Mammary epithelial cell (primary cell): ENCODE measurements at places on chromosomes 16 and 17. TPM values are rescaled to one million over a fixed set of nuclear protein-coding genes. Genes with fewer than 3 reads are reported as not detected.

The ZNF213 gene
- 0.78 TPM for polyA plus RNA-seq

The CHD9NB gene
- 2.4 TPM for polyA plus RNA-seq

The GLYR1 gene
- polyA plus RNA-seq, result 31.3 TPM

The PPY gene
- not detected for polyA plus RNA-seq

The SLFN14 gene
- not detected for polyA plus RNA-seq

The HSF4 gene
- 3.6 TPM for polyA plus RNA-seq

The PRCD gene
- 0.71 TPM for polyA plus RNA-seq

The P2RX5 gene
- 4.7 TPM for polyA plus RNA-seq

The TLCD2 gene
- 0.87 TPM for polyA plus RNA-seq

The EMC8 gene
- 45.4 TPM for polyA plus RNA-seq

The MRC2 gene
- polyA plus RNA-seq, result 64.3 TPM

The KREMEN2 gene
- 0.99 TPM for polyA plus RNA-seq

The MPO gene
- not detected for polyA plus RNA-seq

The CDH3 gene
- polyA plus RNA-seq, result 560 TPM

The CRISPLD2 gene
- 0.59 TPM for polyA plus RNA-seq

The CCL14 gene
- not detected for polyA plus RNA-seq

The GRAPL gene
- not detected for polyA plus RNA-seq

The ZNF423 gene
- polyA plus RNA-seq, result 0.01 TPM

The CCDC144A gene
- 0.01 TPM for polyA plus RNA-seq

The ELP5 gene
- 39.3 TPM for polyA plus RNA-seq

The CACNG3 gene
- polyA plus RNA-seq, result not detected

The NXPH3 gene
- 0.23 TPM for polyA plus RNA-seq

The SARM1 gene
- 0.97 TPM for polyA plus RNA-seq

The SOX8 gene
- polyA plus RNA-seq, result not detected

The GAST gene
- 0.94 TPM for polyA plus RNA-seq

The CD300H gene
- polyA plus RNA-seq, result not detected

The OSGIN1 gene
- polyA plus RNA-seq, result 4.2 TPM

The TMC6 gene
- polyA plus RNA-seq, result 6.2 TPM

The DPEP3 gene
- not detected for polyA plus RNA-seq

The KLHL10 gene
- polyA plus RNA-seq, result 0.11 TPM

The NOTUM gene
- 0.02 TPM for polyA plus RNA-seq

The USP32 gene
- polyA plus RNA-seq, result 20.3 TPM

The KRT222 gene
- 0.24 TPM for polyA plus RNA-seq

The CD300LG gene
- polyA plus RNA-seq, result 0.03 TPM

The KRT33B gene
- 0.06 TPM for polyA plus RNA-seq
